ENCODE measurements at places on chromosomes 6 and 20. TPM values are rescaled to one million over a fixed set of nuclear protein-coding genes. Genes with fewer than 3 reads are reported as not detected.

The GPR63 gene
- total RNA-seq, result 0.48 TPM

The HRH3 gene
- total RNA-seq, result not detected

The MYH7B gene
- total RNA-seq, result 0.86 TPM

The MYB gene
- total RNA-seq, result 0.86 TPM

The RUNX2 gene
- 25.3 TPM for total RNA-seq

The ASCC3 gene
- total RNA-seq, result 41.6 TPM

The SLC35F1 gene
- total RNA-seq, result not detected

The SYCP2 gene
- total RNA-seq, result 2.1 TPM

The WFDC5 gene
- not detected for total RNA-seq

The PPP1R10 gene
- total RNA-seq, result 82.1 TPM

The MUCL3 gene
- total RNA-seq, result not detected

The BACH2 gene
- 2.6 TPM for total RNA-seq

The HMGA1 gene
- total RNA-seq, result 89.7 TPM

The CFAP206 gene
- total RNA-seq, result 0.44 TPM

The RIPPLY2 gene
- total RNA-seq, result not detected

The TCP11 gene
- 0.43 TPM for total RNA-seq

The RIN2 gene
- 47.0 TPM for total RNA-seq

Measured in osteocyte (in vitro differentiated cells).